ENCODE measurements at places on chromosomes 16 and 17.
A peak's percentile ranks its signal among the peaks of the same experiment; 100 is the strongest.

DNA sequence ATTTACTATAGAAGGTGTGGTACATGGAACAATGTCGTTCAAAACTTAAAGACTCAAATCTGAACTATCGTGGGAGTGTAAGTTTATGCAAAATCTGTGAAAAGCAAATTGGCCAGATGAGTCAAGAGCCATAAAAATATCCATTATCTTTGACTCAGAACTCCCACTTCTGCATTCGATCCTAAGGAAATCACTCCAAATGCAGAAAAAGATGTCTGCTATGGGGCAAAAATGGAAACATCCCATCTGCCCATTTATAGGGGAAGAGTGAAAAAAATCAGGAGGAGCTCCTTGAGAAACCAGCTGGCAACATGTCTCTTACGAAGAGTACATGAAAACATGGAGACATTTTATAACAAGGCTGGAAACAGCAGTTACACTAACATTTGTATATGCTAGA, 43.6 kb upstream of the CCDC182 start:
- no peak for DNase-seq

DNA sequence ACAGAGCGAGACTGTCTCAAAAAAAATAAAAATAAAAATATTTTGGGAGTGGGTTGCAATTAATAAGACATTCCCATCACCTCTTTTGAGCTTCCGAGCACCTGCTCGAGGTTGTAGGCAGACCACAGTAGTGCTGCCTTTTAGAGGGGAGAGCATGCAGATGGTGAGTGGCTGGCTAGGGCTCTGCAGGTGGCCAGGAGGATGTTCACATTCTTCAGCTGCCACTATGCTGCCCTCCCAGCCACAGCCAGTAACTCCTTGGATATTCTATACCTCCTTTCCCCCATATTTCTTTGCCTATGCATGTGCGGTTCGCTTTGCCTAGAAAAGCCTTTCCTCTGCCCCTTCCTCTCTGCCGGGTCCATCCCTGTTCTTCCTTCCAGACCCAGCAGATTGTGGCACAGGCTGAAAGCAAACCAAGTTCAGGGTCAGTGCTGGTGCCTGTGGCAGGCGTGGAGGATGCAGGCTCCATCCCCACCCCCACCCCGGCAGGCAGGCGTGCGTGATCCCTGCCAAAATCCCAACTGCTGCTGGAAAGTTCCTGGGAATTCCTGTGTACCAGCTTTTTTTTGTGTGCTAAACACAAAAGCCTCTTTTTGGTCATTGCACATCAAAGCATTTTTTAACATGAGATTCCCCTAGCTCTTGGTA, 33.8 kb upstream of the CMIP start:
- no peak for DNase-seq

DNA sequence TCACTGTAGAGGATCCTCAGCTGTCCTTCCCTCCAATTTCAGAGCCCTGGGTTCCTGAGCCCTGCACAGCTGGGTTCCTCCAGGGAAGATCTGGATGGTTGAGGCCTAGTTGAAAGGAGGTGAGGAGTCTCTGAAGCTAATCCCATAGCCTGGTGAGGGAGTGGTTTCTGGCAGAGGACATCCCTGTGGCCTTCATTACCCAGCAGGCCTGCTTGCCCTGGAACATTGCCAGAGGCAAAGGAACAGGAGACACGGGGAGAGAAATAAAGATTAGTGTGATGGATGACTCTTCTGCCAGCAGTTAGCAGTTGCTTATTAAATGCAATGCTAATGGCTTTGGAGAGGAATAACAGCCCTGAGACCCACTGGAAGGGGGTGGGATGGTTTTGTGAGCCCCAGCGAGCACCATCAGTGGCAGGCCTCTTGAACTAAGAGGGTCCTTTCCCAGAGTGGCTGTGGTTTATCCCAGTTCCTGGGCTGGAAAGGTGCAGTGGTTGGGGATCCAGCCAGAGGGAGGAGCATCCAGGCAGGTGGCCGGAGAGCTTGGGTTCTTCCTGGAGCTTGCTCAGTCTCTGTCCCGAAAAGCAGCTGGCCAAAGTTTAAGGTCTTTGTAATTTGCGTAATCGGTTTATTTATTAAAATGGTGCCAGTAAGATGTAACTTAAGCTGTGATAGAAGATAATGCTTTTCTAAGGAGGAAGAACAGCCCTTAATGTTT, 209.7 kb downstream of the CCDC182 start:
- DNase-seq, result no peak

DNA sequence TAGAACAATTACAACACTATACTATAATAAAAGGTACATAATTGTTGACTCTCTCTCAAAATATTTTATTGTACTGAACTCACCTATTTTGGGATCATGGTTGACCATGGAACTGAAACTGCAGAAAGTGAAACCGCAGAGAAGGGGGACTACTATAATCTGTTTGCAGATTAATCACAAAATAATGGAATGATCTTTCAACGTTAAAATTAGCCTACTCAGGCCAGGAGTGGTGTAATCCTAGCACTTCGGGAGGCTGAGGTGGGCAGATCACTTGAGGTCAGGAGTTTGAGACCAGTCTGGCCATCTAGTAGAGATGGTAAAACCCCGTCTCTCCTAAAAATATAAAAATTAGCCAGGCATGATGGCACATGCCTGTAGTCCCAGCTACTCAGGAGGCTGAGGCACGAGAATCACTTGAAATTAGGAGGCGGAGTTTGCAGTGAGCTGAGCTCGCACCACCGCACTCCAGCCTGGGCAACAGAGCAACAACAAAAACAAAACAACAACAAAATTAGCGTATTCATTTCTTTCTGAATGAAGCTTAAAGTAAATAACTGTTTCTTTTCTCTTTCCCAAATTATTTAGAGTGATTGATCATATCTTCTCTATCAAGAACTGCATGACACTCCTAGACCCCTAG, 45.6 kb downstream of the IKZF3 start:
- DNase-seq, result peak; percentile 18

DNA sequence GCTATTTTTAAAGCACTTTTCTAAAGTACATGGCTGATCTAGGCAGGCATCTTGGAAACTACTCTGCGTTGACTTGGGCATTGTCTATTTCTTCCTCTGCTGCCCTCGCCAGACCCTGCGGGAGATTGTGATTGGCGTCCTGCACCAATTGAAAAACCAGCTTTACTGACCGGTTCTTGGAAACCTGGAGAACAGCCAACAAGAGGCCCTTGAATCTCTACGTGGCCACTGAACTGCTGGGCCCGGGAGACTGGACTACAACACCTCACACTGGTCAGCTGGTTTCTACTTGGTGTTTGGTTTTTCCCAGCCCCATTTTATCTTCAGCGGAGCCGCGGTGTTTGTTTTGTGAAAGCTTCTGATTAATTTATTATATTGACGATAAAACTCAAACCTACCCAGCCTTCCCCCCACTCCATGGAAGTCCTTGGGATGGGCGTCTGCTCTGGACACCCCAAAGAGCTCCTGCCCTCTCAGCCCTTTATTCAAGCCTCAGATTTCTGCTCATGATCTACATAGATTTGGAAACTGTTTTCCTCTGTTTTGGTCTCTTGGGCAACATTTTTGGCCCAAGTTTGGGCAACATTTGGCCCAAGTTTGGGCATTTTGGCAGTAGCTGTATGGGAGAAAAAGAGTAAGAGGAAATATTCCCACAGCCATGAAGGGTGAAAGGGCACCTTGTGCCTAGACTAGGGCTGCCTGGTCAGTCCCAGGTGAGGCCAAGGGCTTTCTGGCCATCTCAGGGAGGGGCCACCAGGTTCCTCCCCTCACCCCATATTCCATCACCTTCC, 4.7 kb downstream of the MLX start:
- no peak for DNase-seq

GRCh38 chr17:73798111-73798748, 154.0 kb upstream of the SDK2 start:
- DNase-seq, result no peak

DNA sequence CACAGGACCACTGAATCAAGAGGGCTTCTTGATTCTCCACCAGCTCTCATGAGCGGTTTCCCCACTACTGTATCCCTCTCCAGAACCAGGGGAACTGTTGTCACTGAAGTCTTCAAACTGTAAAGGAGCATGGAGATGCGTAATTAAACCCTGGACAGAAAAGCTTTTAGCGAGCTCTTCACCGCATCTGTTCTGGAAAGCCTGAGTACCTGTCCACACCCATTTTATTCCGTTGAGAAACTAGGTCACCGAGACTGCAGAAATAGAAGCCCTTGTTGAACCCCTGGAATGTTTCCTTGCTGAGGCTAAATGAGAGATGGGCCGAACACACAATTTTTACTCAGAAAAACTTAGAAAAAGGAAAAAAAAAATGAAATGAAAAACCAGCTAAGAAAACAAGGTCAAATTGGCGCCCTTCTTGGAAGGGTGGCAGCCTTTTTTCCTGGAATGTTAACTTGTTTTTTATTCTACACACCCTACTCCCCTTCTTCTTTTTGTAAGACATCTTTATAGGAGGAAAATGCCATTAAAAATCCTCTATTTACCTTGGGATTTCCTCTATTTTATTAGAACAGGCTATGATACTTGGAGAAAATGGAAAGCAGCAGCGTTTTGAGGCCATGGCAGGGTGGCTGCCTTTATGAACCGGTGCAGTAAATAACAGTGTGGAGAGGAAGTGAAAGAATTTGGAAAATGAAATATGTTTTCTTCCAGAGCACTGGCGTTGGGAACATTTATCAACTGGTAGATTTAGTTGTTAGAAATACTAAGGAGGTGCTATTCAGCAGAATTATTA, 52.6 kb upstream of the CRISPLD2 start:
- DNase-seq, result no peak

- DNase-seq, result no peak
Measured at GRCh38 chr16:50917950-50918703, 176.2 kb downstream of the CYLD start.

GRCh38 chr16:67719048-67719777, at the start of gene GFOD2:
TSS of gene GFOD2 (minus strand) at chr16:67719316. CDS start at chr16:67685715, 33,601 bp downstream.
- peak; percentile 99 for DNase-seq

GRCh38 chr17:75557852-75558665, 29.5 kb upstream of the MYO15B start:
- DNase-seq, result no peak

- no peak for DNase-seq
Measured at GRCh38 chr17:81991684-81992305, 14.4 kb downstream of the ASPSCR1 start.

GRCh38 chr17:5950878-5951277, 119.3 kb upstream of the WSCD1 start:
- DNase-seq, result no peak

DNA sequence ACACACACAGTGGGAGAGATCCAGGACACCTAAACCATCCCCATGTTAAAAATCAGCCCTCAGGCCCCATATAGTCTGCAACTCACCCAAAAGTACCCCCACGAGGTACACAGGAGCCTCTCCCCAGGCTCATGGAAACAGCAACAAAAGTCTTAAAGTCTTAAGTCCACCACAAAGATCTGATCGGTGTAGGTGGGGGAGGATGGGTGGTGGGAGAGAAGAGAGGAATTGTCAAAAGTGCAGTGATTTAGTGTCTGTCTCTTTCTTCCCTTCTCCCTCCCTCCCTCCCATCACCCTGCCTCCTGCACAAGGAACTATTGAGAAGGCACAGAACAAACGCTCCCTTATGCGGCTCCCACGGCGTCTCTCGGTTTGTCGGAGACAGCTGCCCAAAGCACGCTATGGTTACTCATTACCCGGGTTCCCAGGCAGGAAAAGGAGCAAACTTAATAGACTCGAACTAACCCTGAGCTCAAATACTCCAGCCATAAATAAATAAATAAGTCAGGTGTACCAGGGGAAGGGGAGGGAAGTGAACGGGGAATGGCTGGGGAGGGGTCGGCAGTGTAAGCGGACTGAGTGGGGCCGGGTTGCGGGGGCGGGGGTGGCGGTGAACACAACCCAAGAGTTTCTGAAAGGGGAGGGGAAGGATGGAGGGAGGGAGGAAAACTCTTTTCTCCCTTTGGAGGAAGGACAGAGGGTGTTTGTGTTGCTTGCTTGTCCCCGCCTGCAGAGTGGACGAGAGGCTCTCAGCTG, 477.4 kb downstream of the SLC39A11 start:
- DNase-seq, result no peak

GRCh38 chr17:72984926-72985325, 107.6 kb downstream of the SLC39A11 start:
- DNase-seq, result no peak

GRCh38 chr16:9275377-9275776, 183.9 kb downstream of the HAPSTR1 start:
- no peak for DNase-seq

DNA sequence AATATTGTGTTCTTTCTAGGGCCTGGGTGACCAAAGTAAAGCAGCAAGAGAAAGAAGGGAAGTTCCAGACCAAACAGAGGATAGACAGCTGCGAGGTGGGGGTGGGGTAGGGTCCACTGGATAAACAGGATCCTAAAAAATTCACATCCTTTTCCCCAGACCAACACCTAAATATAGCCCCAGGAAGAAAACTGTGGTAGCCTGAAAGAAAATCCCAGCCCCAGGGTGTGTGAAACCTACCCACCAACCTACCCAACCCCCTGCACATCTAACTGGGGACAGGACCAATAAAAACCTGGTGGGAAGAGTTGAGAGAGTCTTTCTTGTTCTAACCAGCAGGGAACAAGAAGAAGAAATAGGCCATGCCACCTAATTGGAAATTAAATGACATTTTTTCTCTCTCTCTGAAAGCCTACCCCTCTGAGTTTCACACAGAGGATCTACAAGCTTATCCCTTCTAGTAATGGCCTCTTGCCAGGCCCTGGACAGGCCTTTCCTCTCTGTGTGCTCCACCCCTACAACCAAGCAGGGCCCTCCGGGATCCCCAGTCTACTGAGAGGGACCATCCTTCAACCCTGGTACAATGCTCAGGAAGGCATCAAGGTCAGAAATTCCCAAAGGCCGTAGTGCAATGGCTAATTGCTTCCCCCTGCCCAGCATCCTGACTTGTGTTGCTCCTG, 12.0 kb downstream of the MYO18A start:
- DNase-seq, result no peak

DNA sequence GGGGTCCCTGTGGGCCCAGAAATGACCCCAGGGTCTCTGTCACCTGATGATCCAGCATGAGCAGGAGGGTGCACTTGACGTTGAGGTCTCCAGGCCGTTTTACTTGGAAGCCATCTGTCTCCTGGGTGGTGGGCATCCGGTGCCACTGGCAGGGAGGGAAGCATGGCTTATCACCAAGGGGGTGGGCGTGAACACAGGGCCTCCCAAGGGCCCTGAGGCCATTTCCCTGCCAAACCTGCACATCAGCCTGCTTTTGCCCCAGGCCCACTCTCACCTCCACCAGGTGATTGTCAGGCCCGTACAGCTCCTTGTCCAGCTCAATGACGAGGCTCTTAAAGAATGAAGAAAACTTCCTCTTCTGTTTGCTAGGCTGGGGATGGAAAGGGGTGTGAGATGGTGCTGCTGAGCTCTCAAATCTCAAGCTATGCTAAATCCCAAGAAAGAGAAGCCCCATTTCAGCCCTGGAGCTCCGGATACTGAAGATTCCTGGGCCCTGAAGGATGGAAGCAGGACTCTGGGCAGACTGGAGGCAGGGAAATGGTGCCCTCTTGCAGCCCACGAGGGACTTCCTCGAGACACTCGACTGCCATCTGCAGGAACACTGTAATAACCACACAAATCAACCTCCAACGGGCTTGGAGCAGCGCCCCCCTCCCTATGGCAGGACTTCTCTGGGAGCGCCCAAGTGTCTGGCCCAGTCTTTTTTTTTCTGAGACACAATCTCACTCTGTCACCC, 7.1 kb upstream of the FTSJ3 start:
- peak; percentile 70 for DNase-seq

GRCh38 chr16:88633684-88634140, 4.7 kb upstream of the IL17C start:
- peak; percentile 44 for DNase-seq

Data from CD8-positive, alpha-beta memory T cell (primary cell).